Foreskin keratinocyte (primary cell): ENCODE measurements at places on chromosomes 12 and 14. TPM values are rescaled to one million over a fixed set of nuclear protein-coding genes. Genes with fewer than 3 reads are reported as not detected.

Gene TIGAR
- 17.1 and 20.7 TPM in 2 replicates for polyA plus RNA-seq

Gene TDRD9
- polyA plus RNA-seq: 0.26 and 1.1 TPM in 2 replicates

Gene HOXC4
- 2.4 and 2.6 TPM in 2 replicates for polyA plus RNA-seq

Gene HSP90AA1
- polyA plus RNA-seq: 477 and 673 TPM in 2 replicates

Gene IFNG-AS1
- not detected in 2 replicates for polyA plus RNA-seq

Gene PPP2R3C
- 11.8 and 14.3 TPM in 2 replicates for polyA plus RNA-seq

Gene ZNF385A
- polyA plus RNA-seq: 77.1 and 81.3 TPM in 2 replicates

Gene ALDH2
- 29.9 and 32.2 TPM in 2 replicates for polyA plus RNA-seq

Gene TAS2R9
- polyA plus RNA-seq: not detected in 2 replicates

Gene DIO3
- not detected in 2 replicates for polyA plus RNA-seq

Gene IAPP
- not detected in 2 replicates for polyA plus RNA-seq

Gene MGST1
- 183 and 216 TPM in 2 replicates for polyA plus RNA-seq

Gene DPPA3
- not detected in 2 replicates for polyA plus RNA-seq
